Stimulated activated naive CD4-positive, alpha-beta T cell treated with Interleukin-2 at 50 U/mL for 16 hours (primary cell): ENCODE measurements at places on chromosomes 3 and 15.

GRCh38 chr15:98728082-98728810, 79.9 kb downstream of the IGF1R start:
- no peak for DNase-seq

GRCh38 chr3:123371859-123372685, 76.8 kb downstream of the ADCY5 start:
- DNase-seq = no peak

DNA sequence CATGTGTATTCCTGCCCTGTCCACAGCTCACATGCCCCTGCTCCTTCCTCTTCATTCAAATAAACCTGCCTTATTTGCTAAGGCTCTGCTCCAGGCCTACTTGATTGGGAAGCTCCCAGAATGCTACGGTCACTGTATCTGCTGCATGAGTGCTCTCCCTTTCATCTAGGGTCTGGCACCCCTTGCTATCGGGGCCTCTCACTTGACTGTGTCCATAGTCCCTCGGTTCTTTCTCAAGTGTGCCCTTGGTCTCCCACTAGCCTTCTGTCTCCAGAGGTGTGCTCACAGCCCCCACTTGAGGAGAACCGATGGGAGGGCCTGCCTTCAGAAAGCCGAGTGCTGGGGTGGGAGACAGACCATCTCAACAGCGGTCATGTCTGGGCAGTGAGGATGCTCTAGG, 57.4 kb upstream of the NMNAT3 start:
- no peak for DNase-seq

- no peak for DNase-seq
Measured at GRCh38 chr15:68197170-68197492, 8.0 kb downstream of the CALML4 start.

GRCh38 chr15:100730655-100731266, 128.4 kb downstream of the ASB7 start:
- DNase-seq = no peak

- no peak for DNase-seq
Measured at GRCh38 chr15:90884719-90885431, 571 bp downstream of the FES start.

DNA sequence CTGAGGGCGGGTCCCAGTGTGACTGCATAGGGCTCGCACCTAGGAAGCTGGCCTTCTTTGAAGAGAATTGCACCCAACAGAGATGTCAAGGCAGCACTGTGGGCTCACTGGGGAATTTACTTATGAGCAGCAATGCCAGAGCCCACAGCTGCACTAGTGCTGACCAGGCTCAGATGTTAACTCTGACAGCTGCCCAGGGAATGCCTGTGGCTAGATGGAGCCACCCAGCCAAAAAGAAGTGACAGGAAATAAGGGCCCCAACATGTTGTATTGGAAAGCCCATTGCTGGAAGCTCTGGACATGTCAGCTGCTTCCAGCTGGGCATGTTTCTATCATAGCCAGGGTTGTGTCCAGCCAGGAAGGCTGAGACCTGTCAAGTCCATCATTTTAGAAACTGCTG, 90.9 kb upstream of the ZNF280D start:
- no peak for DNase-seq

- no peak for DNase-seq
Measured at GRCh38 chr3:48018841-48019240, 2.6 kb upstream of the MAP4 start.

DNA sequence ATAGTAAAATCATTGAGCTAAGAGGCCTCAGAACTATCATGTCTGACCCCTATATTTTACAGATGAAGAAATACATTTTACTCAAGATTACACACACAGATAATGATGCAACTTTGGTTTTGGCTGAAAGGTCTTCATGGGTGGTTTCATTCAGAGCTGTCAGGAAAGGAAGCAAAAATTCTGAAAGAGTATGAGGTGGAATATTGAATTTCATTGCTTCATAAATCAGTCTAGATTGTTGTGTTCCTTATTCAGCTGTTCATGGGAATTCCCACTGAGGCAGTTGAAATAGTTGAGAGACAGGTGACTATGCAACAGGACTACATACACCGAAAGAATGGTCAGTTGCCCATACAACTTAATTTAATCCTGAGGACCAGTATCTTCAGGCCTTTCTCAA, 39.4 kb downstream of the CD200 start:
- no peak for DNase-seq

DNA sequence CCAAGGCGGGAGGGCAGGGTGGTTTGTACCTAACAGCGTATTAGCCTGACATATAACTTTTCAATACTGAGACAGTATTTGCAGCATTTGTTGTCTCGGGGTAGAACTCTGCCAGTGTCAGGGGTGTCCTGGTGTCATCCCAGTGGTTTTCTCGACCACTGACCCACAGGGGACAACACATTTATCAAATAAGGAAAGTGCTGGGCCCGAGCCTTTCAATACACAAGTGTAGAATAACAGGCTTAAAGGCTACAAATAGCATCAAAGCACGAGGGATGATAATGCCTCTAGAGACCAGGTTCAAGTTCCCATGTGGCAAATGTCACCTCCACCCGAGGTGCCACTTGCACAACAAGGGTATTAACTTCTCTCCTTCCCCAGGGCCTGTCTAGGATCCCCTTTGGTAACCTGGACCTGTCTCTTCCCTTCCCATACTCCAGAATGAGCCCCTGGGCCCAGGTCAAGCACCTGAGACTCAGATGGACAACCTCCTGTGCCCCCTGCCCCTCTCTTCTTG, 9.5 kb upstream of the SLC6A6 start:
- no peak for DNase-seq

DNA sequence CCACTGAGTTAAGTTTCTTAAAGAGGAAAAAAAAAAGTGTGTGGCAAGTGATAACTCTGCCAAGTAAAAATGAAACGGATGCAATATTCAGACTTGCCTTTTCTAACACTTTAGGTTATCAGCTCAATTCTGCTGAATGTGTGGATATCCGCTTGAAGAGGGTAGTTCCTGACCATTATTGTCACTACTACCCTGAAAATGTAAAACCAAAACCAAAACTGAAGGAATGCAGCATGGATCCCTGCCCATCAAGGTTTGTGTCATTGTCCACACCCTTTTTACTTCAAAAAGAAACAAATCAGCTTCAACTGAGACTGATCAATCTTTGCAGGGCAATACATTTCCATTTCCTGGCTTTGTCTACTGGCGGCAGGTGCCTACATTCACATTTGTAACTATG, 236.1 kb downstream of the ADAMTSL3 start:
- DNase-seq = no peak

GRCh38 chr3:55156851-55157650, 229.2 kb upstream of the LRTM1 start:
- no peak for DNase-seq

GRCh38 chr3:172288651-172289050, 159.6 kb downstream of the GHSR start:
- no peak for DNase-seq

- no peak for DNase-seq
Measured at GRCh38 chr3:194541483-194541882, 54.7 kb upstream of the ATP13A3 start.

DNA sequence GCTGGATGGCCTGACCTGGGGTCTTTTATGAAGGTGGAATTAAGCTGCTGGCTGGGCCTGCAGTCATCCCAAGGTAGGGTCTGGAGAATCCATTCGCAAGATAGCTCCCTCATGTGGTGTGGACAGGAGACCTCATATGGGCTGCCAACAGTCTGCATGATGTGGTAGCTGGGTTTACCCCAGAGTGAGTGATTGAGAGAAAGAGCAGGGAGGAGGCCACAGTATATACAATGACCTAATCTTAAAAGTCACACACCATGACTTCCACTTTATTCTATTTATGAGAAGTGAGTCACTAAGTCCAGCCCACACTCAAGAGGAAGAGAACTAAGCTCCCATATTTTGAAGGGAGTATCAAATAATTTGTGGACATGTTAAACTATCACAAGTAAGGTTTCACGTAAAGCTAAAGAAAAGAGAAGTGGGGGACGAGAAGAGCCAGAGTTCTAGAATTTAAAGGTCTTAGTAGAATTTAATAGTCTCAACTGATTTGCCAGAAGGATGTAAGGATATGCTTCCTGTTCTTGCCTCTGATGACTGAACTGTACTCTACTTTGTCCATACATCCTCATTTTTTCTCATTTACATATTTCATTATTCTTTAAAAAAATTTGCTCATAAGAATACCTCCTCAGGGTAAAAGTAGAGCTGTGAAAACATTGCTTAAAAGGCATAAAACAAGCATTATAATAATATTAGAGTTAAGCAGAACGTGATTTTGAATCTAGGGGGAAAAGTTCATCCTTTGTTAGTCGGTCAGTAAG, 184.4 kb downstream of the PEX5L start:
- DNase-seq = no peak

GRCh38 chr3:154236331-154236730, 88.0 kb downstream of the DHX36 start:
- DNase-seq = no peak

DNA sequence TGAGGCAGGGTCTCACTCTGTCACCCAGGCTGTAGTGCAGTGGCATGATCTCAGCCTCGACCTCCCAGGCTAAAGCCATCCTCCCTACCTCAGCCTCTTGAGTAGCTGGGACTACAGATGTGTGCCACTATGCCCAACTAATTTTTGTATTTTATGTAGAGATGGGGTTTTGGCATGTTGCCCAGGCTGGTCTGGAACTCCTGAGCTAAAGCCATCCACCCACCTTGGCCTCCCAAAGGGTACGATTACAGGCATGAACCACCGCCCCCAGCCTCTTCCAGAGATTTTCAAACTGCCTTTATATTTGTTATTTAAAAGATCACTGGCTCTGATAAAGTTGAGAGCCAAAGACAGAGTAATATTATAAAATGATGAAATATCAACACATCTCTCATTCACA, 37.3 kb downstream of the BSN start:
- no peak for DNase-seq

DNA sequence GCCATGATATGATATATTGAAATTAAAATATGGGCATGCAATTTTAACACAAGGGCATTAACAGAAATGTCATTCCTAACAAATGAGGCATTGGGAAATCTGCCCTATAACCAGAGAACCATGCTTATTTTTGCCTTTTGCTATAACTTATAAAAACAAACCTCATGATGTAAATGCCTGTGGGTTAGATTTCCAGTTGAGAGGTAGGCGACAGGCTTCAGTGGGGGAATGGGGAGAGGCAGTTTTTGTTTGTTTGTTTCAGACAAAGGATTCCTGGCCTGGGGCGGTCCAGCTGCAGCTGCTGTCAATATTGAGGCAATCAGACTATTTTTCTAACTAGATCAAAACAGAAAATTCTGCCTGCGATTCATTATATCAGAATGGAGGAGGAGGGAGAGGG, 490.4 kb upstream of the CFAP20DC start:
- DNase-seq = no peak

- no peak for DNase-seq
Measured at GRCh38 chr3:150577855-150578254, 25.3 kb upstream of the SELENOT start.

- DNase-seq = no peak
Measured at GRCh38 chr3:125194061-125194848, 18.3 kb downstream of the SLC12A8 start.

DNA sequence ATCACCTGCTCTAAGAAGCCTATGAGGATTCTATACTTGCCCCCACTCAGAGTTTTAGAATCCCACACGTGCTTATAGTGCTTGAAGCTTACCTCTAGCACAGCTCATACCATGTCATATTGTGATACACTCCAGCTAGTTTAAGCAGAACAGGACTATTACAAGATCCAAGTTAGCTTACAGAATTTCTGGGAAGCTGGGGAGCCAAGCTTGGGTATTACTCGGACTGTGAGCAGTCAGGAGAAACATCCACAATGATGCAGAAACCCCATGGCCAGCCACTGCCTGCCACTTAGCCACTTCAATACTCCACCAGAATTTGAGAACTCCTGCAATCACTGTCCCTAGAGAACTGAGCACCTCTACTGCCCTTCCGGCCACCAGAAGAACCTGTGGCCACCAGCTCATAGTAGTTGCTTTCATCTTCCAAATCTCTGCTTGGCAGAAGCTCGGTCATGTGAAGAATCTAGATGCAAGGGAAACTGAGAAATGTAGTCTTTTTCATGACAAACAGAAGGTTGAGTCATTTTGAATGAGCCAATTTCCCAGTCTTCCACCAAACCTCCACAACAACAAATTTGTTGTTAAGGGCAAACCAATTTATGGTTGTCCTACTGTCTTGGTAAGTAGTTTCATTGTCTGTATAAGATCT, 27.7 kb upstream of the SSR3 start:
- no peak for DNase-seq

DNA sequence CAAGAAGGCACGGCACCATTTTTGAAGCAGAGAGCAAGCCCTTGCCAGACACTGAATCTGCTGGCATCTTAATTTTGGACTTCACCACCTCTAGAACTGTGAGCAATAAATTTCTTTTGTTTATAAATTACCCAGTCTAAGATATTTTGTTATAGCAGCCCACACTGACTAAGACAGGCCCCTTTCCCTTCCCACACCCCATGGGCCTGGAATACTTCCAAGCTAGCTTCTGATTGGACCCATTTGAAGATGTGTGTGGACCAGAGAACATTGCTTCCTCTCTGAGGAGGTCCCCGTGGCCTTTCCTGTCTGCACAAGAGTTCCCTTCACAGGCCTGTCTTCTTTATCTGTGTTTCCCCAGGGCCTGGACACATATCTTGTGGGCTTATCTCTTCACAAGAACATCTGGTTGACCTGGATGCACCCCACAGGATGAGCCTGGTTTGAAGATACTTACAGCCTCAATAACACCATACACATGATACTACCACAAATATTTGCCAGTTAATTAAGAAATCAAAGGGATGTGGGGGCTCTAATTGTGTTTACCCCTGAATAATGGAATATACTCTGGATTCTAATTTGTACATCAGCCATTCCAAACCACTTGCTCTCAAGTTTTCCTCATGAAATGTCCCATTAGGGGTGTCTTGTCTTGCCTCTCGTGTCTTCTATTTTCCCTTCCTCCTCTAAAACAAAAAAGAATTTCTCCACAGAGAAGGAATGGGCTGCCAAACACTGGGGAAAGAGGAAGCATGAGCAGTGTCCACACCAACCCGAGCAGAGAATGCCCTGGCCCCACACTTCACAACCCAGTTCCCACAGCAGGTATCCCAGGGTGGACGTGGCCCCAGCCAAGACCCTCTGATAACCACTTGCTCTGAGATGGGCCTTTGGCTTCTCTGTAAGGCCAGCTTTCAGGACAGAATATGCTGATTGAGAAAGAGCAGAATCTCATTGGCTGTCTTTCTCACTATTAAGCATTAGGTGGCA, 42.5 kb downstream of the GLB1 start:
- no peak for DNase-seq

- no peak for DNase-seq
Measured at GRCh38 chr15:78220713-78221112, 13.7 kb downstream of the ACSBG1 start.

DNA sequence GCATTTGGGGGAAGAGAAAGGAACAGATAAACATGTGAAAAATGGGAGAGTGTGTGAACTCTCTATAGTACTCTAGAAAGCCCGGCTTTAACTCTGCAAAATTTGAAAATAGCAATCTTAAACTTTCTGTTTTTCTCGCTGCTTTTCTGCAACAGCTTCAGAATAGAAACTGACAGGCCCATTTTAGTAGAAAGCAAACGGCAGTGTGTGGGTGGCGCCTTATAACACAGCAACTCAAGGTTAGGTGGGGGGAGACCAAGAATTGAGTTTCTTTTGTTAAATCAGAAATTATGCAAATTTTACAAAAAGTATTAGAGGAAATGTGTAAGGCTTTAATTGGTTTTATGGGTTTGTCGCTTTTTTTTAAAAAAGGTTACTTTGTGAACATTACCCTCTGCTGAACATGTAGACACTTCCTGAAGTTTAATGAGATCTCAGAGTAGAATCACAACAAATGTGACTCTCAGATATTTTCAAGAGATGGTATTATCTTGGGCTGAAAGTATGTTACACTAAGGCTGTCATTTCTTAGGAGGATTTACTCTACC, 107.0 kb downstream of the PTPRG start:
- DNase-seq = no peak
